CD4-positive, alpha-beta T cell (primary cell): ENCODE measurements at places on chromosomes 11 and 22.

DNA sequence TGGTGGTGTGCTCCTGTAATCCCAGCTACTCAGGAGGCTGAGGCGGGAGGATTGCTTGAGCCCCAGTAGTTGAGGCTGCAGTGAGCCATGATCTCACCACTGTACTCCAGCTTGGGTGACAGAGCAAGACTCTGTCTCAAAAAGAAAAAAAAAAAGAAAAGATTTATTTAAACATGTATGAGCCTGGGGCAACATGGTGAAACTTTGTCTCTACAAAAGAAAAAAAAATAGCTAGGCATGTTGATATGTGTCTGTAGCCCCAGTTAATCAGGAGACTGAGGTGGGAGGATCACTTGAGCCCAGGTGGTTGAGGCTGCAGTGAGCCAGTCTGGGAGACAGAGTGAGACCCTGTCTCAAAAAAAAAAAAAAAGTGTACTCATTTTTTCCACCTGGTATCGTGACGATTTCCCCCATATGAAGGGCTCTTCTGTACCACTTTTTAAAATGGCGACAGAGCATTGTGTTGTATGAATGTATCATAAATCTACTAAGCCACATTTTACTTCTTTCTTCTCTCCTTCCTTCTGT is 16.4 kb upstream of the KCTD14 start:
- DNase-seq = no peak

- no peak for DNase-seq
Measured at GRCh38 chr11:121909596-121909995, 206.4 kb downstream of the BLID start.

DNA sequence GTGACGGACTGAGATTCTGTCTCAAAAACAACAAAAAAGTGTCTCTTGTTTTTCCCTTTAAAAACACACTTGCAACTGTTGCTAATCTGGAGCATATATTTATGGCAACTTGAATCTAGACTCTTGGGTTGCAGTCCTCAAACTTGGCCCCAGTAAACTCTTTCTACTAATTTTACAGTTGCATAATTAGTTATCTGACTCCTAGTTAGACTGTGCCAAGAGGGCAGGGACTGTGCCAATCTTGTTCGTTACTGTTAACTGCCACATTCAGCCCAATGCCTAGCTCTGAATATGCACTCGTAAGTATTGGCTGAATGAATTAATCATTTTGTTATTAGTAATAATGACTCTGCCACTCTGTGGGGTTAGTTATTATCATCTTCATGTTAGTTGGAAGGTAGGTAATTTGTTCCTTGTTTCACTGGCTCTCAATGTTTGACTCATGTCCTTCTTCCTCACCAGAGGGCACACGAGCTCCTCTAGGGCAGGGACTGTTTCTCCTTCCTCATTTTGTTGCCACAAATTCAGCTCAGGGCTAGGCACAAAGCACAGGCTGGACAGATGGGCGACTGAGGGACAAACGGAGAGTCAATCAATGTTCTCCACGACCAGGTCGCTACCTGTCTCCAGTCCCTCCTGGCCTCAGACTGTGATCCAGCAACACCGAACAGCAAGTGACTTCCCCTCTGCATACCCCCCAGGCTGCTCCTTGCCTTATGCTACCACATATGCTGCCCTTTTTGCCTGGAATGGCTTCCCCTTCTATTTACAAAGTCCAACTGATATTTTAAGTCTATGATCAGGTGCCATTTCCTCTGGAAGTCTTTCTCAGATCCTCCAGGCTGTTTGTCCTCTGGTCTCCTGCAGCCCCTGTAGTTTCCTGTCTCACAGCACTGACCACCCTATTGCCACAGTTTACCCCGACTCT is 9.0 kb downstream of the CLPB start:
- no peak for DNase-seq

GRCh38 chr11:41612415-41612814 is 153.0 kb upstream of the LRRC4C start:
- DNase-seq = no peak

DNA sequence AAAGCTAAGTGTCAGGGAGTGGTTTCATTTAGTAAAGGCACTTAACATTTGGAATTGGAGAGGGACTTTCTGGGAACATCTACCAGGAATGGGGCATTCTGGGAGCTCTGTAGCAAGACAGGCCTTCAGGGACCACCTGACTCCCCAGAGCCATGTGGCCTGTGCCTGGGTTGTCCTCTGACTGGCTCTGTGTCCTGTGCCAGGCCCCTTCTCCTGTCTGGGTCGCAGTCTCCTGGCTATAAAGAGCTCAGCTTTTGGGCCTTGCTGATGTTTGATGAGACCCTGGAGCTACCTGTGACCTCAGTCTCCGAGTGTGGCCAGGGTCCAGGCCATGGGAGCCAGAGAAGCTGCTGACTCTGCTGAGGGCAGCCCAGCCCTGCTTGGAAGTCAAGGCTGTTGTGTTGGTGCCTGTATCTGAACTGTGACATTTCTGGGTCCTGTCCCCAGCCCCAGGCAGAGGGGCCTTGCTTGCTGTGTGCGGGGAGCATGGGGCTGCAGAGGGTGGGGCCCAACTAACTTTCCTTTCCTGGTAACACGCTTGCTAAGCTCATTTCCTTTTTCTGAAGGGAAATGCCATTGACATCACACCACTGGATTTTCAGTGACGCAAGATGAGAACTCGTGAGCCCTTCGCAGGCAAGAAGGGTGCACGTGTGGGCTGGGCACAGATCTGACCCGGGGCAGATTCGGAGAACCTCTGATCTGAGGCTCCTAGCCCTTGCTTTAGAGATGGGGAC is 41.3 kb downstream of the LRRC32 start:
- no peak for DNase-seq

- no peak for DNase-seq
Measured at GRCh38 chr11:79342236-79342635, 98.6 kb downstream of the TENM4 start.

- DNase-seq = no peak
Measured at GRCh38 chr11:114284021-114284420, 12.2 kb upstream of the NNMT start.

- DNase-seq = no peak
Measured at GRCh38 chr11:11780858-11781257, 60.9 kb upstream of the USP47 start.

- peak; percentile 85 for DNase-seq
Measured at GRCh38 chr22:35231585-35232084, 25.7 kb upstream of the HMGXB4 start.

DNA sequence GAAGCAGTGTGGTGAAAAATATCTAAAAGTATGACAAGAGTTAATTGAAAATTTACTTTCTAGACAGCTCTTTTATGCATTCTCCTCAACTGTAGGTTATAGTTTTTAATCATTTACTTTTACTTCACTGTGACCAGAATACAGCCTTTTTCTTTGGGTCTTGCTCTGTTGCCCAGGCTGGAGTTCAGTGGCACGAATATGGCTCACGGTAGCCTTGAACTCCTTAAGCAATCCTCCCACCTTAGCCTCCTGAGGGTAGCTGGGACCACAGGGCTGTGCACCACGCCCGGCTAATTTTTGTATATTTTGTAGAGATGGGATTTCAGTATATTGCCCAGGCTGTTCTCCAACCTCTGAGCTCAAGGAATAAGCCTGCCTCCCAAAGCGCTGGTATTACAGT is 5.3 kb downstream of the SC5D start:
- DNase-seq = no peak

DNA sequence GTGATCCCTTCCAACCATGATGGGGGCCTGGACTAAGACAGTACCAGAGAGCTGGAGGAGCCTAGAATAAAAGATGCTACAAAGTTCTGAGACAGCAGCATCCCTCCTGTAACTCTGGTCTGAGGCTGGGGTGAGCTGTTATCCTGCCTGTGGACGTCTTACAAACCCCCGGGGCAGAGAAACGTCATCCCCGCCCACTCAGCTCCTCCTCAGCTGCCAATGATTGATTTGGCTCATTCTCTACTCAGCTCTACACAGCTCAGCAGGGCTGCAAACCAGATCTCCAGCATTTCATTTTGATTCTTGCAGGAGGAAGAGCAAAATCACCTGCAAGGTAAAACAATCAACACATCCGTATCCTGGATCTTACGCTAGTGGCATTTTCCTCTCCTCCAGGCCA is 55.5 kb downstream of the CSNK2A3 start:
- no peak for DNase-seq

- DNase-seq = peak; percentile 37
Measured at GRCh38 chr11:36352922-36353321, 56.8 kb downstream of the PRR5L start.

GRCh38 chr11:42709216-42709615 is 602.6 kb upstream of the API5 start:
- DNase-seq = no peak

DNA sequence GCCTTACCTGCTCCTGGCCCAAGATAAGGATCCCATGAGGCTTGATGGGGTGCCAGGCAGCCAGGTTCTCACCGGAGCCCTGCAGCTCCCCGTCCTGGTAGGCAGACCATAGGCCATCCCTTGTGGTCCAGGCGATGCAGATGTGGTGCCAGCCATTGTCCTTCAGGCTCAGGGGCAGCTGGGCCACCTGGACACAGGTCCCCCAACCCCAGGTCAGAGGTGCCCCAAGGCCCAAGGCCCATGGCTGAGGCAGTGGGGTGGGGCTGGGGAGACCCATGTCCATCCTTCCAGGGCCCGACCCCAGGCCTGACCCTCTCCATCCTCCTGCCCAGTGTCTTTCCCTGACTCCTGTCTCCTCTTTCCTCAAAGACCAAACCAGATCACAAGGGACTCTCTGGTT is 20.8 kb downstream of the NPTXR start:
- DNase-seq = no peak

DNA sequence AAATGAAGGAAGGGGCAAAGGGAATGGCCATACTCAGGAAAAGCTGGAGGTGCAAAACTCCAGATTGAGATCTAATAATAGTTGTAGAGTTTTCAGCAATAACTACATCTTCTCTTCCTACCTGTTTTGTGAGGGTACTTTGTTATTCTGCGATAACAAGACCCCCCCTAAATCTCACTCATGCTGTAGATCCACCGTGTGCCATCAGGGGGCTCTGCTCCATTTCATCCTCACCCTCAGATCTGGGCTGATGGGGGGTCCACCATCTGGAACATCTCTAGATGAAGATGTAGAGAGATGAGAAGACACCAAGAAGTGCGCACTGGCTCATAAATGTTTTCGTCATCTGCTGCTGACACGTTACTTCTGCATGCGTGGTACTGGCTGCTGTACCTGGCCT is 135.9 kb upstream of the KIRREL3 start:
- no peak for DNase-seq

GRCh38 chr22:40376149-40376548 is 5.8 kb downstream of the SGSM3 start:
- DNase-seq = no peak

GRCh38 chr11:133732109-133732674 is 113.1 kb downstream of the SPATA19 start:
- no peak for DNase-seq

GRCh38 chr11:72668629-72669347 is 5.4 kb downstream of the PDE2A start:
- no peak for DNase-seq

DNA sequence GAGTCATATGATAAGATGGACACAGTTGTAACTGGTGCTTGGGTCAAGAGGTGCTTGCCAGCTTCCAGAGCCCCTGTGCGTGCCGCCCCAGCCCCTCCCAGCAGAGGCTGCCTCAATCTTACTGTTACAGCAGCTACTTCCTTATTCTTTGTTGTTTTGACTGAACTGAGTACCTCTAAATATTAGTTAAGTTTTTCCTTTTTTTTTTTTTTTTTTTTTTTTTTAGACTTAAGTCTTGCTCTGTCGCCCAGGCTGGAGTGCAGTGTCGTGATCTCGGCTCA is 8.8 kb downstream of the ZBED4 start:
- DNase-seq = no peak

GRCh38 chr22:49066619-49067018 is 761.1 kb downstream of the BRD1 start:
- DNase-seq = no peak

DNA sequence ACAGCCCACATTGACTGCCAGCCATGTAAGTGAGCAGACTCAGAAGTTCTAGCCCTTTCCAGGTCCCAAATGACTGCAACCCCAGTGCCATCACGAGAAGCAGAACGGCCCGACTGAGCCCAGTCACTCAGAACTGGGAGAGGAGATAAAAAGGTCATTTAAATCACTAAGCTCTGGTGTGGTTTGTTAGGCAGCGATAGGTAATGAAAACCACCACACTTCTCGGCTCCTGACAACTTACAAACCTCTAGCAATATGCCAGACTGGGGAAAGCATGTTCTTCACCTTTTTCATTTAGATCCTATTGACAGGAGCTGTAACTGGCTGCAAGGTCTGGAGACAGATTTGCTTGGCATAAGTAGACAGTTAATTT is 6.7 kb downstream of the SLC15A3 start:
- DNase-seq = no peak

- no peak for DNase-seq
Measured at GRCh38 chr22:27820896-27821866, 19.6 kb upstream of the MN1 start.

DNA sequence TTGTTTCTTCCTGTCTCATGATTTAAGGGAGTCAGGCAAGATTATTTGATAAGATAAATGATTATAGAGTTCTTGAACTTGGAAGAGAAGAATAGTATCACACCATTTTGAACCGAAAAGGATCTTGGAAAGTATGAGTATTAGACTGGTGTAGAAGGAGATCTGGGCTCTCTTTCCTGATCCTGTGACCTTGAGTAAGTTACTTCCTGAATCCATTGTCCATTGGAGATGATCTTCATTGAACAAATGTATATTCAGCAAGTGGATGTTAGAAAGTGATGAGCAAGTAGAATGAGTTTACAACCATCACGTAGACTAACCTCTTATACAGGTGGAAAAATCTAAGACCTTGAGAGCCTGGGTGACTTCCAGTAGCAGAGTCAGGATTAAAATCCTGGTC is 2.0 kb downstream of the ACO2 start:
- no peak for DNase-seq

- no peak for DNase-seq
Measured at GRCh38 chr11:117816846-117817367, 7.6 kb downstream of the FXYD2 start.

DNA sequence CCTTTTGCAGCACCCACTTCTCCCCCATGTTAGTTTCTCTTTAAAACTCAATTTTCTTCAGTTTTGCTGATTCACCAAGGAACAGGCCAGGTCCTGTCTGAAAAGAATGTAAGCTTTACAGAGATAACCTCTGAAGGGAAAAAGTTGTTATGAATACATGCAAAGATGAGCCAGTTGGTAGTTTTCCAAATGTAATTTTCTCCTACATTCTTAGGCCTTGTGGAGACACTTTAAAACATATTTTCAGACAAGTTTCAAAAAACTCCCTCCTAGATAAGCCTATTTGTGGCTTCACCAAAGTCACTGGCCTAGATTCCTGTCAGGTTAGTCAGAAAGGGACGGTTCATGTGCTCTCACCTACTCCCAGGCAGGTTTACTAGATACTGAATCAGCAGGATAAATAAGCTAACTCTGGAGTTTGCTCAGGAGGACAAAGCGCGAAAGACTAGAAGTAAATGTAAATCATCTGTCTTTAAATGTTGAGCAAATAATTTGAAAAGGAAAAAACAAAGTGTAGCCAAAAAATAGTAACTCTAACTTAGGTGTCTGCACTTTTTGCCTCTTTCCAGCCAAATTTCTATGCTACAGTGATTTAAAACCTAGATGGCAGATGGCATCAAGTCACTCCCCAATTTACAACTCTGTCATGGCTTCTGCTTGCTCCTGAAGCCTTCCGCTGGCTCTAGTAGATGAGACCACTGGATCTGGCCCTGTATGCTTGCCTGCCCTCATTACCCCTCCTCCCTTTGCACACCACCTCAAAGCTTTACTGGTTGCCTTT is 4.9 kb upstream of the ATP6V1E1 start:
- no peak for DNase-seq

- DNase-seq = no peak
Measured at GRCh38 chr22:37965940-37966664, 12.6 kb downstream of the POLR2F start.

GRCh38 chr22:46039535-46039934 is 62.6 kb upstream of the WNT7B start:
- no peak for DNase-seq

- DNase-seq = no peak
Measured at GRCh38 chr11:112306230-112306629, 45.6 kb upstream of the PLET1 start.
